Fibroblast of mammary gland (primary cell): ENCODE measurements at places on chromosomes 3 and 15.
A peak's percentile ranks its signal among the peaks of the same experiment; 100 is the strongest.

GRCh38 chr3:31973837-31974236, 7.2 kb downstream of the OSBPL10 start:
- no peak for DNase-seq

- DNase-seq: no peak
These were observed 46.5 kb upstream of the MANF start for GRCh38 chr3:51338632-51339031.

GRCh38 chr3:177385831-177386301, 188.6 kb upstream of the TBL1XR1 start:
- DNase-seq: peak; percentile 82

DNA sequence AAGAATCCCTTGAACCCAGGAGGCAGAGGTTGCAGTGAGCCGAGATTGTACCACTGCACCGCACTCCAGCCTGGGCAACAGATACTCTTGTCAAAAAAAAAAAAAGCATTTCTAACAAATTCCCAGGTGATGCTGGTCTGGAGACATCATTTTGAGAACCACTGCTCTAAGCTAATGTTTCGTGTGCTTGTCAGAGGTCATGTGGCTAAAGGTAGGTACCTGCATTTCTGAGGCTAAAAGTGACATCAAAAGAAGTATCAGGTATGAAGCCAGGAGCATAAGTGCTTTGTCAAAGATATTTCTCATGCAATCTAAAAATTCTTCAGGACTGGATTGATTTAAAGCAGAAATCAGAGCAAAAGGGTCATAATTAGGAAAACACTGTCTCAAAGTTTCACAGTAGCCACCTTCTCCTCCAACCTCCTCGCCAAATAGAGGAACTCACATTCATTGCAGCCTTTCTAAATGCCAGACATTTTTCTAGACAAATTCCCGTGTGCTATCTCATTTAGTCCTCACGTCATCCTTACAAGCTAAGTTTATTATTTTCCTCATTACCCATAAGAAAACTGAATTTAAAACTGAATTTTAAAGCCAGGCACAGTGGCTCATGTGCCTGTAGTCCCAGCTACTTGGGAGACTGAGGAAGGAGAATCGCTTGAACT, 25.7 kb upstream of the GSK3B start:
- no peak for DNase-seq

DNA sequence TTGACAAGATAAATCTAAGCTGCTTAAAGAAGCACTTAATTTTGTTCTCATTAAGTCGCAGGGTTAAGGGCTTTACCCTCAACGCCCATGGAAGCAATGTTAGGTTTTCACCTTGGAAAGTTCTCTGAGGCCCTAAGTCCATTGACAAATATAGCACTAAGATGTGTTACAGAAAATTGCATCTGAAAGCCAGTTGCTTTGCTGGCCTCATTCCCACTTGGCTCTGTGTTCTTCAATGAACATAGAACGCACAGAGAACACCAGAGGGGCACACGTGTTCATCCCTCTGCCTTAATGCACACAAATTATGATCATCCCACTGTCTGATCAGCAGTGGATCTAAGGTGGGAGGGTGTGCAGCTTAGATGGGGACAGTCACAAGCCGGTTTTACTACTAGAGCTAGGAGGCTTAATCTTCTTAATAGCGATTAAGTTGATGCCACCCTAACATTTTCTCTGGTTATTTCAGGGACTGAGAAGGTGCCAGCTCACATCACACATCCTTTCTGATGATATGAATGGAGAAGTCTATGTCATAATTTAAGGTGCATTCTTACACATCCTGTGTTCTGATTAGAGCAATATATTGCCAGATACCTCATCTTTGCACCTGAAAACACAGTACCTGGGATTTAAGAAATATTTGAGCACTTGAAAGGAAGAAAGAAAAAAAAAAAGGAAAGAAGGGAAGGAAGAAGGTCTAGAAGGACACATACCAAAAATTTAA, 224.4 kb upstream of the ICE2 start:
- DNase-seq: no peak

GRCh38 chr3:170470063-170471016, 51.7 kb downstream of the CLDN11 start:
- DNase-seq: peak; percentile 85

DNA sequence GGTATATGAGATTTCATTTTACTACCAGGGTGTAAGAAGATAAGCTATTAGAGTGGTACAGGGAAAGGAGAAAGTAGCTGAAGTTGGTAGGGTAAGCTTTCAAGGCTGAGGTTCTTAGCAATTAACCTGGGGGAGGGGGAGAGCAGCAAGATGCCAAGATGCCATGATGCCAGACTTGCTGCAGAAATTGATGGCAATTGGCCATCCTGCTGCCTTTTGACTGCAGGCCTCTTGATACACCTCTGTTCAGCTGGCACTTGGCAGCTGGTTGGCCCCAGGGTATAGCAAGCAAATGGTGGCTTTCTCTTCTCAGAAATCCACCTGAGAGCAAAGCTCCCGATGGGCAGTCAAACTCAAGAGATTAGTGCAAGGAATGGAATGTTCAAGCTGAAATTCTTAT, 21.4 kb upstream of the DPH6 start:
- DNase-seq: no peak

- peak; percentile 32 for DNase-seq
These were observed 93.8 kb upstream of the UBE2E1 start for GRCh38 chr3:23711916-23712494.
